ENCODE measurements at places on chromosomes 12 and 14.
A peak's percentile ranks its signal among the peaks of the same experiment; 100 is the strongest.

GRCh38 chr12:109273354-109273753 lies 35.7 kb downstream of the FOXN4 start:
- no peak for DNase-seq

GRCh38 chr12:122785503-122785902 lies 11.1 kb downstream of the CCDC62 start:
- DNase-seq: no peak

DNA sequence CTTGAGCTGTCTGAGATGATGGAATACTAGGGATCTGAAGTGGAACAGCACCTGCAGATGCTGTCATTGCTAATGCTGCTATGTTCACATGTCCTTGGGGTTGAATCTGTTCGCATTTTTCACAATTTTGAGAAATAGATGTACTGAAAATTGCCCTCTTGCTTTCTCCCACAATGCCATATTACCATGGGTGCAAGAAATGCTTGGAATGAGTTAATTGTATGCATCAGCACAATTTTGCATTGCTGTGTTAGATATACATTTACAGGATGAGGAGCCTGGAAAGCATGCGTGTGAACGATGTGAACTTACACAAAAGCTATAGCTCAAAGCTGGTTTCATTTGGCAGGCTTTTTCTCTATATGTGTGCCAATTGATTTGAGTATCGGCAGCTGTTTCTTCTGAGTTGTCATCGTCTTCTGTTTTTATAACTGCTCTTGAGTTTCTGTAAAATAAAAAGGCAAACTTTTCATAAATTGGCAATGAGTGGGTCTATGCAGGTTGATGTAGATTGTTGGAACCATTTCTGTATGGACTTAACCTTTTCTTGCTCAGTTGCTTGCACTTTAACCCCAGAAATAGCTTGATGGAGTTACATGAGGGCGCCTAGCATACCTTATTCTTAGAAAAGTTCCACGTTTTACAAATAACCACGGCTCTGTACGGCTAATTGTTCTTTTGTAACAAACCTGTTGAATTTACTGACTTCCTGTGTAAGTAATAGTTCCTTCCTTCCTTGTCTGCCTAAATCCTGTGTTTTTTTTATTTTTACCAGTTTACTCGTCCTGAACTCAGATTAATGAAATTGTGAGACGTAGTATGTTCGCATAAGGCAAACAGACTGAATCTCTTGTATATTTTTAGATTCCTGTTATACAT lies 105.9 kb downstream of the FGD4 start:
- no peak for DNase-seq

DNA sequence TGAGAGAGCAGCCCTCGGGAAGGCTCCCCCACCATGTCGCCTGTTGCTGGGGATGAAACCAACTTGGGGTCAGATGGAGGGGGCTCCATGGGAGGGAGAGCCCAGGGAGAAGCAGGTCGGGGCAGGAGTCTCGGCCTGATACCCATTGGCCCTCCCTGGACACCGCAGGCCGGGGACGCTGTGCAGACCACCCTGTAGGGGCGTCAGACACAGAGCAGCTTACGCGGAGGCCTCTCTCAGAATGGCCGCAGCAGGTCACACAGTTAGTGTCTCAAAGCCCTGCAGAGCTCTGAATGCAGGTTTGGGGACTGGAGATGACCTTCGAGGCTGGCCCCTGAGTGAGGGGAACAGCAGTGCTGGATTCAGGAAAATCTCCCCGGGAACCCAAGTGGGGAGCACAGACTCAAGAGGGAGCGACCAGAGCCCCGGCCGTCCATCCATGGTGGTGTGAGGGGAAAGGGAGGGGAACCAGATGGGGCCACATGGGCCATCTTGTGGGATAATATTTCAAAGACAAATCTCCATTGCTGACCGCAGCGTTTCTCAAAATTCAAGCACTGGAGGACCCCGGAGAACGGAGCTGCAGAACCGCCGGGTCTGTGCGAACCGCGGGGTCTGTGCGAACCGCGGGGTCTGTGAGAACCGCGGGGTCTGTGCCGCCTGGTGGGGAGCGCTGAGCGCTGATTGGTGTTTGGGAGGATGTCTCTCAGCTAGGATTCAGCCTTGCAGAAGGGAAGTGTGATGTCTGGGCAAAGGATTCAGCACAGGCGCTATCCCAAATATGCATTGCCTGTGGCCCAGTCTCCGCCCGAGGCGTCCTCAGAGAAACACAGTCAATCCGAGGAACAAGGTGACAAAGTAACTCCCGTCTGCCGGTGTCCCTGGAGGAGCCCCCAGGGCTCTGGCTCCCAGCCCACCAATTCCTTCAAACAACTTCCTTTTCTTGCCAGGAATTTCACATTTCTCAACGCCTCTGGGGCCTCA lies 324.4 kb upstream of the RTL1 start:
- peak; percentile 51 for DNase-seq

DNA sequence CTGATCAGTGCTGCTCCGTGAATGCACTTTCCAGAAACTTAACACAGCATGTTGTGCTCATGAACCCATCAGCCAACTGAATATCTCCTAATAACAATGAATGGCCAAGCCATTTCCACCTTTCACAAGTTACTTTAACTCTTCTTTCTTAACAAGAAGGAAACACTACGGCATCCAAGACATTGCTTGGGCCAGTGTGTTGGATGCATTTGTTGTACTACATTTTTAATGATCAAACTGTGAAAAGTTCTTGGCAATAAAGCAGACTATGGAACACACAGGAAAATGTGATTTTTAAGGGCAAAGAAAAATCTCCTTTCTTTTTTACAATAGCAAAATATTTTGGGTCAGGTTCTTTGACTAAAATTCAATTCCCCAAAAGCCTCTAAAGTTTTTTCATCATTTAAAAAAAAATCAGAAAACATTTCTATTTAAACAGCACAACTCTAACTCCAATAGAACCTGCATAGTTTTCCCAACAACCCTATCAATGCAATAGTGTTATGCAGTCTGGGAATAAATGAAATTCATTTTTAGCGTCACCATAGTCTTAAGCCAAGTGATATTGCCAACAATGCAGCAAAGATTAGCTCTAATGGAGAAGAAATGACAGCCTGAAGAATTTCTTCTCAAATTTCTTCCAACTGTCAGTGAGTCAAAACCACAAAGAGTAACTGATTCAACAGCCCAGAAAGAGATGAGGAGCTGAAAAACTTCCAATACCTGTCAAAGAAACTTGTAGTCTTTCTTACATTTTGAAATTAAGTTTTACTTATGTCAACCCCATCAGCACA lies 50.7 kb upstream of the PTPRR start:
- DNase-seq: no peak

- DNase-seq: no peak
Measured at GRCh38 chr12:18612971-18613370, 124.8 kb downstream of the PLCZ1 start.

GRCh38 chr12:27220055-27220987 lies 23.8 kb upstream of the STK38L start:
- no peak for DNase-seq

- no peak for DNase-seq
Measured at GRCh38 chr12:105706321-105706972, 376.0 kb downstream of the C12orf75 start.

- no peak for DNase-seq
Measured at GRCh38 chr14:88322504-88323085, 474 bp downstream of the KCNK10 start.

DNA sequence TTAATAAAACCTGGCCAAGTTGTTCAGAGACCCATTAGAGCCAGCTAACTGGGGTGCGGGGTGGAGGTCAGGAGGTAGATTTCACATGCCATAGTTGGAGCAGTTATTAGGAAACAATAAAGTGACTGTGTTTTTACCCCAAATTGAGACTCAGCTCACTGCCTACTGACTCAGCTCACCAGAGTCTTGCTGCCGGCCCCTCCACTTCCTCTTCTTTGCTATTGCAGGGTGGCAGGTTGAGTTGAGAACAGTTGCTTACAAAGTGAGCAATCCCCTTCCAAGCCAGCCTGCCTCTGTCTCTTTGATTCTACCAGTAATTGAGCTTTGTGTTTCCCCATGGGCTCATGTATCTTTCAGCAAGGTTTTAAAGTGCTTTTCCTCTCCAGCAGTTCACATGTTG lies 12.9 kb downstream of the ST8SIA1 start:
- no peak for DNase-seq

GRCh38 chr12:86052921-86053320 lies 178.8 kb downstream of the NTS start:
- DNase-seq: no peak

DNA sequence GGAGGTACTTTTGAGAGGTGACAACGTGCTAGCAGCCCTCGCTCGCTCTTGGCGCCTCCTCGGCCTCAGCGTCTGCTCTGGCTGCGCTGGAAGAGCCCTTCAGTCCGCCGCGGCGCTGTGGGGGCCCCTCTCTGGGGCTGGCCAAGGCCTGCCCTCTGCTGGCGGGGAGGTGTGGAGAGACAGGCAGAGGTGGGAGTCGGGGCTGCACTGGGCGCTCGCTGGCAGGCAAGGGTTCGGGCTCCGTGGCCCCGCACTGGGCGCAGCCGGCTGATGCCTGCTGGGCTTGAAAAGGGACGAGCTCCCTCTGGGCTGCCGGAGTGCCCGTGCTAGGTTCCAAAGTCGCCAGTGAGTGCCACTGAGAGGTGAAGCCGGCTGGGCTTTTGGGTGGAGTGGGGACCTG lies 580.0 kb downstream of the DIO2 start:
- DNase-seq: no peak

DNA sequence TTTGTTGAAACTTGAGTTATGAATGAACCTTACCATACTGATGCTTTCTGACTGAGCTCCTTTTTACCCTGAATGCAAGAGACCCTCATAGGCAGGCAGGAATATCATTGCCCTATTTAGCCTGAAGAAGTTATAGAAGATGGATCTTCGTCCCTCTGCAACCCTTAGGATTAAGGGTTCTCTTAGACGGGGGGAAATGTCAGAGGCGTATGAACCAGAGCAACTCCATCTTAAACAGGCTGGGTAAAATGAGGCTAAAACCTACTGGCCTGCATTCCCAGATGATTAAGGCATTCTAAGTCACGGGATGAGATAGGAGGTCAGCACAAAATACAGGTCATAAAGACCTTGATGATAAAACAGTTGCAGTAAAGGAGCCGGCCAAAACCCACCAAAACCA lies 7.5 kb downstream of the ATF1 start:
- no peak for DNase-seq

GRCh38 chr12:2125651-2126522 lies 73.1 kb downstream of the CACNA1C start:
- DNase-seq: no peak

GRCh38 chr12:127752802-127753201 lies 514.2 kb upstream of the TMEM132C start:
- DNase-seq: no peak

- no peak for DNase-seq
Measured at GRCh38 chr14:68937471-68938270, 41.4 kb downstream of the ACTN1 start.

- DNase-seq: no peak
Measured at GRCh38 chr12:57372233-57372632, 58.6 kb downstream of the R3HDM2 start.

DNA sequence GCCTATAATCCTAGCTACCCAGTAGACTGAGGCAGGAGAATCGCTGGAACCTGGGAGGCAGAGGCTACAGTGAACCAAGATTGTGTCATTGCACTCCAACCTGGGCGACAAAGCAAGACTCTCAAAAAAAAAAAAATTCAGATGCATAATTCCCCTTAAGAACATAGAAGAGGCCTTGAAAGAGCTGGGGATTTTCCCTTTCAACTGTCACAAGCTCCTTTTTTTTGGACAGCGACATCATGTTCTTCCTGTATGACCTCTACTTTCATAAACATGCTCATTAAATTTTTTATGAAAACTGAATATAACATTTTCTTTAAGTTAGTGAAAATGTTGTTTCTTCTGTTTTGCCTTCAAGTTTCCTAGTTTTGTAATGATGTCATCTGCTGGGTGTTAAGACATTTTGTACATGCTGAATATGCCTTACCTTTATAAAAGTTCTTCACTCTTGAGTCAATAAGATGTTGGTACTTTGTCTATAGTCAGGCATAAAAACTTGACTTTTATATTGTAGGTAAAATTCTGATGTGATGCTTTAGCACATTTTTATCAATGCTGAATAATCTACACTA lies 76.0 kb downstream of the PTHLH start:
- no peak for DNase-seq

GRCh38 chr14:69615496-69616407 lies 4.4 kb downstream of the SUSD6 start:
- peak; percentile 30 for DNase-seq

DNA sequence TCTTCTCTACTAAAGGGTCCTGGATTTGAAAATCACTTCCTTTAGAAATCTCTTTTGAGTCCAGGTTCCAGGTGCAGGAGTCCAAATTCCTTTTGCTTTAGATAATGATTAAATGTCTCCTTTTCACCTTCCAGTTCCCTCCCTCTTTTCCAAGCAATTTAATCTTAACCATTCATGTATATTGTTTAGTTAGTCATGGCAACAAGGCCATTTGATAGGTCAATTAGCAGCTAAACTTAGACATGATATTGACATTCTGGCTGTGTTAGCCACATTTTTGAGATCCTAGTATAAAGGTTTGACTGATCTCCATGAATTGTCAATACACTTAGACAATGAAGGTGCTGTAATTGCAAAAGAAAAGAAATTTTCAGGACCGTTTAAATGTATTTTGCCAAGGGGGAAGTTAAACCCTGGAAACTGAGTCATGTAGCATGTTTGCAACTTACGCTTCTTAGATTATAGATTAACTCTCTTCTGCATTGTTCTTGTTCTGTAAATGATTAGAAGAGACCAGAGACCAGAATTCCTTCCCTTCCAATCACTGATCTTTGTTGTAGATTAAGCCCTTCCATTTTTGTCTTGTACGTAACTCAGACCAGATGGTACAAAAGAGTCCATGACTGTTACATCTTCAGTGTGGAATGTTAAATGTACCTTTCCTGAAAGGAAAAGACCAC lies 12.4 kb upstream of the C12orf75 start:
- DNase-seq: no peak

Data from naive thymus-derived CD8-positive, alpha-beta T cell (primary cell).